ENCODE measurements at places on chromosomes 4 and X.

- DNase-seq = no peak
Observed at GRCh38 chrX:69070949-69071650, 94.2 kb downstream of the PJA1 start.

GRCh38 chr4:95984081-95984480 is 144.2 kb downstream of the PDHA2 start:
- DNase-seq = no peak

- DNase-seq = no peak
Observed at GRCh38 chr4:99305638-99306400, 15.0 kb upstream of the ADH1A start.

DNA sequence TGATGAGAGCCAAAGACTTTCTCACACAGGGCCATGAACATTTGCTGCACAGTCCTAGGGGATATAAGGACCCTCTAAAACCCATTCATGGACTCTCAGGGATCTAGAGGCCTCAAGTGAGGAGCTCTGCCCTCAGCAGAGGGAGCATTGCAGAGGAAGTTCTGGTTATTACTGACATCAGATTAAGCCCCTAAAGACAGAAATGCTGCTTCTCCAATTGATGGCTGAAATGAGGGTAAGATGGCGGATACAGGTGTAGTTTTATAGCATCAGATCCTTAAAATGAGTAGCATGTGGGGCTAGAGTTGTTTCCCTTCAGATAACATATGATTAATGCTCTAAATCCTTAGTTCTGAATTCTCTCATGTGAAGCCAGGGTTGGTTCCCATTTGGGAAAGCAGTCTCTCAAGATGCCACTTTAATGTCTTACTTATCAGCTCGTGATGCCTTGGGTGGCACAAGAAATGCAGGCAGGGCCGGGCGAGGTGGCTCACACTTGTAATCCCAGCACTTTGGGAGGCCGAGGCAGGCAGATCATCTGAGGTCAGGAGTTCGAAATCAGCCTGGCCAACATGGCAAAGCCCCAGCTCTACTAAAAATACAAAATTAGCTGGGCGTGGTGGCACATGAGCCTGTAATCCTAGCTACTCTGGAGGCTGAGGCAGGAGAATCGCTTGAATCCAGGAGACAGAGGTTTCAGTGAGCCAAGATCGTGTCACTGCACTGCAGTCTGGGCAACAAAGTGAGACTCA is 7.9 kb downstream of the RHOH start:
- DNase-seq = no peak

- DNase-seq = no peak
Observed at GRCh38 chr4:187612301-187612700, 383.3 kb upstream of the ZFP42 start.

DNA sequence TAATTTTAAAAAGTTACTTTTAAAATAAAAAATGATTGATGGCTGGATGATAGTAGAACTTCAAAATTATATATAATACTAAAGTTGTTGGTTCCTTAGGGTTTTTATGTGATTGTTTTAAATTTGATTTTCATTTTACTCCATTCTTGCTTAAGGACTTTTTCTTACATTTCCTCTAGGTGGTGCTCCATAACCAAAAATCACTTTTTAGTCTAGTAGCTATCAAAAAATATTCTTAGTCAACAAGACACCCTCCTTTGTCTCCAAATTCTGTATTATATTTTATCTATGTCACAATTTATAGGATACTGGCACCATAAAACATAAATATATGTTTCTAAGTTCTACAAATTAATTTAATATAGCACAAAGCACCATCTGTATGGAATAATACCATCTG is 67.2 kb upstream of the BRWD3 start:
- DNase-seq = no peak

GRCh38 chr4:11497212-11497806 is 68.6 kb upstream of the HS3ST1 start:
- no peak for DNase-seq

- no peak for DNase-seq
Observed at GRCh38 chr4:45910511-45910910, 213.3 kb downstream of the GABRG1 start.

- DNase-seq = peak; percentile 56
Observed at GRCh38 chr4:145179281-145179860, 1.0 kb downstream of the OTUD4 start.

GRCh38 chr4:10983885-10984640 is 299.5 kb upstream of the CLNK start:
- no peak for DNase-seq

DNA sequence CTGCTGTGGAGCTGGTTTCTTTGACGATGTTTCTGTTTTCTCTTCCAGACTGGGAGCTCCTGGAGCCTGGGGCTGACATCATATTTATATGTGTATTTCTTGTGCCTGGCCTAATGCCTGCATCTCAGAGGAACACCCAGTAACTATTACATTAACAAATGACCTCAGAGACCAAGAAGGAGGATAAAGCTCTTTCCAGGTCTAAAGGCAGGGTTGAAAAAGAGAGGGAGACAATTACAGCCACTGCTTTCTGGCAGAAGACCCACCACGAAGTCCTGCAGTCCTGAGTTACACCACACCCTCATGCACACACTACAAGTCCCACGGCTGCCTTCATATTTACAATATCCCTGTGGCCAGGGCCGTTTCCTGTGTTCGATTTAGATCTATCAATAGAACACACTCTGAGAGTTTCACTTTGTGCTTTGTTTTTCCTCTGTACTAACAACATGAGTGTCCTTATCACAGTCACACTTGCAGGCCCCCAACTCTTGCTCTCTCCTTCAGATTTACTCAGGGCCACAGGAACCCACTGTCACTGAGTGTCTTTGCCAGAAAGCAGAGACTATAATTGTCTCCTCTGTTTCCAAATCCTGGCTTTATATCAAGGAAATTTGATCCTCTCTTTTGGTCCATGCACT is 535.5 kb downstream of the MID1IP1 start:
- DNase-seq = peak; percentile 31

DNA sequence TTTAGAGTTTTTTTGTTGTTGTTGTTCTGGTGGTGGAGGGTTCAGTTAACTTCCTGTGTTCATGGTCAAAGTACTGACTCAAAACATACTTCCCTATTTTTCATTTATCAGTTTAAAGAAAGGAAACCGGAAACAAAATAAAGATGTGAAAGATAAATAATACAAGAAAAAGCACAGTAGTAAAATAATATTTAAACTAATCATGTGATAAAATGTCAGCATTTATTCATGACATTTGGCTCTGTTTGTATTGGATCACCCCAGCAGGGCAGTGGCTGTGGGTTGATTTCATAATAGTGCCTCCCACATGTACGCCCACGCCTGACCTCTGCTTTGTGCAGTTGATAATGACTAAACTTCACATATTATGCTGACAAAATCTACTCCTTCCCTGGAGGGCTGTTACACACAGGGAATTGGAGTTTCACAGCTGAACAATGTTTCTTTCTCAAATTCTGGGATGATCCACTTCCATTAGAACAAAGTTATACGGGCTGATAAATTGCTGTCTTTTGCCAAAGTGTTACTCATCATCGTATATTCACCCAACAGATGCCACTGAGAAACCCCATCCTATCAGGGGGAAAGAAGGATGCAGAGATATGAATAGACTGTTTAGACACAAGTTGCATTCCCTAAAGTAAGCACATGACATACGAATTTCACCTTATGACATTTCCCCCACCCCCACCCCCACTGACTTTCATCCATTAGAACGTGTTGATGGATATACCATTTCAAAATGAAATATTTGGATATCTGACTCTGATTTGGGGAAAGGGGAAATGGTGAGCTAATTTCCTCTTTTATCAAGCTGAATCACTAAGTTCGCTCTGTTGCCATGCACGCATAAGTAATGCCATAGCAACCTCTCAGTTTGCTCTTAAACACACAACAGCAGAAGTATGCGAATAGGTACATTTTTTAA is 48.3 kb downstream of the AMELX start:
- peak; percentile 57 for DNase-seq

- DNase-seq = no peak
Observed at GRCh38 chrX:108257556-108257955, 166.0 kb downstream of the ATG4A start.
